ENCODE measurements at places on chromosomes 7 and 10.

- no peak for DNase-seq
Observed at GRCh38 chr10:48224296-48224695, 50.2 kb downstream of the FRMPD2 start.

GRCh38 chr10:89853781-89854191 is 152.4 kb downstream of the KIF20B start:
- no peak for DNase-seq

GRCh38 chr10:63595072-63595471 is 73.9 kb downstream of the REEP3 start:
- DNase-seq = no peak

GRCh38 chr10:26242706-26243350 is 26.3 kb downstream of the GAD2 start:
- no peak for DNase-seq

DNA sequence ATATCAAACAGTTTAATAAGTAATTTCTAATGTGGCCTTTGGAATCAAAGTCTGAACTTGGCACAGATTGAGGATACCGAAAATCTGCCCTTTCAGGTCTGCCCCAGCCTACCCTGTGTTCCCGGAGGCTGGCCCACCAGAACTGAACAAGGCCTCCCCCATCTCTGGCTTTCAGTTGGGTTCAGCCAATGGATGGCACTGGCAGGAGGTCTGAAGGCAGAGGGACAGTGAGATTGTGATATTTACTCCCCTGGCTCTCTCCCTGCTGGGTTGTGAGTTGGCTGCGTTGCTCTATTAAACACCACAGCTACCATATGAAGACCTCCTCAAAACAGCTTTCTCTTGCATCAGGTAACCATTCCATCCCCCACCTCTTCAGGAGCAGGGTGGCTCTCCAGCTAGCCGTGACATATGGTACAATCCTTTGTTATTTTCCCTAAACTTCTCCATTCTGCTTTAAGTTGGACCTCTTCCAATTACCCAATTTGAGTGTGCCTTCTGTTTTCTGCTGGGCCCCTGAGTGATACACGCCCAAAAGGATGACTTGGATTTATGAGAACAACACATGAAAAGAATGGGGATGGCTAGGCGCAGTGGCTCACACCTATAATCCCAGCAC is 28.1 kb downstream of the DNMBP start:
- no peak for DNase-seq

- no peak for DNase-seq
Observed at GRCh38 chr7:2566348-2566889, 7.6 kb downstream of the IQCE start.
